ENCODE measurements at places on chromosomes 1 and 21.

DNA sequence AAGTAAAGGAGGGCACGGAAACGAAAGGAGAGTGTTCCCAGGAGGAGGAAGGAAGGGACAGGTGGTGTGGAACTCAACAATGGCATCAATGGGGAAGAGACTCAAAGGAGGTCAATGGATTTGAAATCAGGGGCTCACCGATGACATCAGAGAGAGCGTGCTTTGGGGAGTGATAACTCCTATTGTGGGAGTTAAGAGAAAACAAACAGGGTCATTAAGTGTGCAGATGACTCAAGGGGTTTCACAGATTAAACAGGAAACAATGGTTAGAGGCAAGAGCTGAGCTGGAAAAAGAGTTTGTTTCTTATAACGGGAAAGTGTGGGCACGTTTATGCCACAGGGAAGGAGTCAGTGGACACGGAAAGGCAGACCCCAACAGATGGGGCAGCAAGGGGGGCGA lies 629.1 kb downstream of the SMYD3 start:
- DNase-seq: no peak

- no peak for DNase-seq
Observed at GRCh38 chr1:35655196-35655595, 13.9 kb upstream of the PSMB2 start.

DNA sequence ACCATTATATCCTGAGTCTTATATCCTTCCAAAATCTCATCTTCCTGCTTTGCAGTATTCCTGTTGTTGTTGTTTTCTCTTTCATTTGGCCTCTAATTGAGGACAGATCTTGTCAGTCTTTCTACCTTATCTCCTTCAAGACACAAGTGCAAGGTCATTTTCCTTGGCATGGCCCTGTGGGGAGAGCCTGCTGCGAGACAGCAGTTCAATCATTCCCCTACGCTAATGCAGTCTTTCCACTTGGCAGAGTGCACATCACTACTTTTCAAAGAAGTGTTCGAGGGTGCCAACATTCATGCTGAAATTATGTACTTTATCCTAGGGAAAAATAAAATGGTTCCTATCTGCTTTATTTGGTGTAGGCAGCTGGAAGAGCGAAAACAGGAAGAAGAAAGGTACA lies 130.3 kb upstream of the SPATA6 start:
- DNase-seq: no peak

DNA sequence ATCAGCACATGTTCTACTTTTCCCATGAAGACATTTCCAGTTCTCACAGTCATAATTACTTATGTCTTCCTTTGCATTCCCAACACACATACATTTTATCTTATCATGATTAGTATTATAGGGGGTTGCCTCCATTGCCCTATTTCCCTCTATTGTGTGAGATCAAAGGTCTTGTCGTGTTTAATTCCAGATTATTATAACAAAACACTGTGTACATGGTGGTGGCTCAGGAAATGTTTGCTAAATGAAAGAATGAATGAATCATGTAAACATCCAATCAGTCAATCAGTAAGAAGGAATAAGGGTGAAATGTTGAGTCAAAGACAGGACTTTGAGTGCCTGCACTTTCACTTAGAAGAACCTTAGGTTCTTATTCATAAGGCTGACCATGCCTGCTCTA lies 376.0 kb downstream of the SMYD3 start:
- no peak for DNase-seq

DNA sequence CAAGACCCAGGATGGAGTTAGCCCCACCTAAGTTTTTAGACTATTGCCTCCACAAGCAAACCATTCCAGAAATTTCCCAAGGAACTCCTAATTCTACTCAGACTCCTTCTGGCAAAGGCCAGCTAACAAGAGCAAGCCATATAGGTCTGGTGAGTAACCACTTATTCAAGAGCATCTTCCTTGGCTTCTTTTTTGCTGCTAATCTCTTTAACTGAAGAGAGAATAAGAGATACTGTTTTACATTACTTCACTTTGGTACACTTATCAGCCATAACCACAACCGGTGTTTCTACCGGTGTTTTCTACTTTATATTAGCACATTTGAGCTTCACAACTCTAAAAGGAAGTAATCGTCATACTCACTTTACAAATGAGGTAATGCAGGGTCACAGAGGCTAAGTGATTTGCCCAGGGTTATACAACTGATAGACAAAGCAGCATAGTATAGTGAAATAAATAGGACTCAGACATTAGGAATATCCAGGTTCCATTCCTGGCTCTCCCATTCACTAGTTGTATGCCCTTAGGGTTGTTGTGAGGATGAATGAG lies 1.7 kb upstream of the EPS15 start:
- no peak for DNase-seq

DNA sequence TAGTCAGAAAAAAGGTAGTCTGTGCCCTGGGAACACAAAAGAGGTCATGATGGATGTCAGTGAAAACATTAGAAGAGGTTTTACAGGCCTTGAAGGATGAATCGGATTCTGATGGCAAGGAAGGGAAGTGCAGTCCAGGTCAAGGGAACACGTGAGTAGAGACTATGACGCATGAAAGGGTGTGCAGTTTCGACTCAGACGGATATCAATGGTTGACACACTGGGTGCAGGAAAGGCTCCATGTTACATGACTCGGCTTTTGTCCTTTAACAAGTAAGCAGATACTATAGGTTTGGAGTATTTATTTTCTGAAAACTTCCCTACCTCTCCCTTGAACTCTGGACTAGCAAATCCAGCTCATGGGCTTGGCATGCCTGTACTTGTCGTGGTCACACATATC lies 55.3 kb downstream of the SEC16B start:
- DNase-seq: no peak
